ENCODE measurements at places on chromosomes 5 and 9. TPM values are rescaled to one million over a fixed set of nuclear protein-coding genes. Genes with fewer than 3 reads are reported as not detected.

The AQP7 gene
- not detected for total RNA-seq

The SELENOP gene
- total RNA-seq, result 519 TPM

GRCh38 chr5:31605920-31606319, 33.0 kb upstream of the PDZD2 start:
- H3K36me3 ChIP-seq, result no peaks in the 10 kb centered on the region
- DNase-seq, result no peak
- H3K27me3 ChIP-seq, result no peaks in the 10 kb centered on the region
- H3K4me3 ChIP-seq, result no peak overlapping the region

GRCh38 chr5:34057118-34057517, 14.1 kb upstream of the C1QTNF3 start:
- H3K4me1 ChIP-seq, result no peaks in the 10 kb centered on the region
- no peaks in the 10 kb centered on the region for H3K27me3 ChIP-seq
- no peak for DNase-seq
- no peak overlapping the region for H3K4me3 ChIP-seq
- H3K27ac ChIP-seq, result no peak overlapping the region
- H3K36me3 ChIP-seq, result no peaks in the 10 kb centered on the region

DNA sequence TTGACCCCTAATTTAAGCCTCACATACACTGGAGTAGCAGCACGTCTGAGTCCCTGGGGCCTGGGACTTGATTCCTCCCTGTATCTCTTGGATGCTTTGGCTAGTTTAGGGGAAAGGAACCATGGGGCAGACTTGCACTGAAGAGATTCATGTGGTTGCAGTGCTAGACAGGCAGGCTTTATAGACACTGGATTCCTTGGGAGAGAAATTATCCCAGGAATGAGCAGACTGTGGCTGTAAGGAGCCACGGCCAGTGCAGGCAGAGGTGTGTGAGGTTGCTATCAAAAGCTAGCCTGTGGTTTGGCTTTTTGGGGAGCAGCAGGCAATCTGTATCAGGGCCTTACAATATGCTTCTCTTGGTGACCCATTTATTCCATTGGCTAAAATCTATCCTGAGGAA, 20.5 kb upstream of the PITX1 start:
- no peaks in the 10 kb centered on the region for H3K4me1 ChIP-seq
- no peaks in the 10 kb centered on the region for H3K27me3 ChIP-seq
- H3K27ac ChIP-seq, result no peak overlapping the region
- no peak for DNase-seq
- no peak overlapping the region for H3K4me3 ChIP-seq
- no peaks in the 10 kb centered on the region for H3K36me3 ChIP-seq

- no peaks in the 10 kb centered on the region for H3K4me1 ChIP-seq
- H3K4me3 ChIP-seq, result no peak overlapping the region
- H3K27ac ChIP-seq, result no peak overlapping the region
- no peak for DNase-seq
- no peaks in the 10 kb centered on the region for H3K27me3 ChIP-seq
- no peaks in the 10 kb centered on the region for H3K36me3 ChIP-seq
Observed at GRCh38 chr9:89919171-89919681, 314.4 kb downstream of the GADD45G start.

All from uterus (tissue), 4 donors.